Activated naive CD4-positive, alpha-beta T cell treated with Interleukin-2 at 50 U/mL for 16 hours (primary cell): ENCODE measurements at places on chromosomes 5 and 9.

GRCh38 chr5:100566382-100567141 is 31.4 kb downstream of the FAM174A start:
- no peak for DNase-seq

DNA sequence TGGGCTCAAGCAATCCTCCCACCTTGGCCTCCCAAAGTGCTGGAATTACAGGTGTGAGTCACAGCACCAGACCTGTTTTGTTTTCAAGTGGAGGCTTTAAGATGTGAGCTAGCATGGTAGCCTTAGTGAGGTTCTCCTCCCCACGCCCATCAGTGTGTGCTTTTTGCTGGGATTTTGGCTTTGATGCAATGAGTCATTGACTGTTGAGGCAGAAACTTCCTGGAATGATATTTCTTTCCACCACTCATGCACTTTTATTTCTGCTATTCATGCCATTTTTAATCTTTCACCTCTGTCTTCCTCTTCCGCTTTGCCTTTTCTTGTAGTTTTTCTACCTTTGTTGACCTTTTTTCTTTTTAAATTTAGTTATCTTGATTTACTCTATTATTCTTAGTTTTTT is 4.2 kb upstream of the NFIL3 start:
- DNase-seq: no peak

DNA sequence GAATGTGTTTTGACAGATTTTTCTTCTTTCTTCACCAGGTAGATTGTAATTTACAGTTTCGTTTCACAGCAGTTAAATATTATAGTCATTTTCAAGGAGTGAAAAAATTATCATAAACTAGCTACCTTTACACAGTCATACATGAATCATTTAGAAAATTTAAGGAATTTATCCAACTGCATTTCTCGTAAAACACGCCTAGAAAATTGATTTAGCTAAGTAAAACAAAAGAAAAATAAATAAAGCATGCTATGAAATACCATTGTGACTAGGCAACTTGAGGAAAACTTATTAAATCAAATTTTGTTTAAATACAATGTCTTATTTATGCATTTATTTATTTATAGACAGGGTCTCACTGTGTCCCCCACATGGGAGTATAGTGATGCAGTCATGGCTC is 109.9 kb upstream of the EMB start:
- no peak for DNase-seq

GRCh38 chr5:152170350-152170749 is 234.7 kb downstream of the NMUR2 start:
- no peak for DNase-seq

DNA sequence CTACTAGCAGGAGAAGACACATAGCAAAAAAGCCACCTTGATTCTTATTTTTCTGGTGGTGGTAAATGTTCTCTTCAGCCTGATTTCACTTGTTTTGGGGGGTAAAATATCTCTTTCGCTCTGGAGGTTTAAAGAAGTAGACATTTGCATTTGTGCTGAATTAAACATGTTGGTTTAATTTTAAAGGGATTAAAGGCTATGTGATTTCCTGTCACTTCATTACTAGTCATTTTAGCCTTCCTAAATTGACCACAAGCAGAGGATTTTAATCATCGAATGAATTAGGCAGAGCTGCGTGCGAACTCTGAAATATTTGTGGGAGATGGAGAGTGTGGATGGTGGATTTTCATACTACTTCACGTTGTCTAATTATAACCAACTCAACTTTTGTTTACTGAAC is 4.8 kb downstream of the RASGRF2 start:
- DNase-seq: no peak

DNA sequence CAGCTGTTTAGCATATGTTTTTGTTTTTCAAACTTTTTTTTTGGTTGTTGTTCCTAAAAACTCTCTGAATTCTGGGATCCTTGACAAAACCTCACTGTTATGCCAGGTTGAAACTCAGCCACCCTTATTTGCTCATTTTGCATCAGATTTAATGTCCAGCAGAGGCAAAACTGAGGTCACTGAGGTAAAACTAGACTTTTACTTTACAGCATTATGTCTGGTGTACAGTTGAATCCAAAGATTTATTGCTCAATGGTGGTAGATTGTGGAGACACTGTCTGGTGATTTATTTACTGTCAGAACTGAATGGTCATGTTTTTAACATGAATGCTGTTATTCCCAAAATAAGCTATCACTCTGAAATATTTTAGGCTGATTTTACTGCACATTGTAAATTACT is 87.9 kb downstream of the FBXL7 start:
- no peak for DNase-seq
